ENCODE measurements at places on chromosomes 4 and X. TPM values are rescaled to one million over a fixed set of nuclear protein-coding genes. Genes with fewer than 3 reads are reported as not detected.

The DRP2 gene
- 0.13 TPM for total RNA-seq

The TBC1D19 gene
- total RNA-seq, result 43.6 TPM

The AFF2 gene
- 5.1 TPM for total RNA-seq

The SUPT20HL1 gene
- 0.22 TPM for total RNA-seq

The MAP7D2 gene
- 0.13 TPM for total RNA-seq

The PLXNB3 gene
- 5.0 TPM for total RNA-seq

The PDE6B gene
- total RNA-seq, result 0.43 TPM

The CT45A5 gene
- not detected for total RNA-seq

The CCSER1 gene
- total RNA-seq, result 0.11 TPM

The COL4A5 gene
- total RNA-seq, result 0.13 TPM

The FGF13 gene
- 0.52 TPM for total RNA-seq

The GAGE12J gene
- not detected for total RNA-seq

The ADH1C gene
- 0.26 TPM for total RNA-seq

The SPATA4 gene
- 0.13 TPM for total RNA-seq

The LPAR4 gene
- total RNA-seq, result 2.8 TPM

The MND1 gene
- 3.8 TPM for total RNA-seq

The SYN1 gene
- 0.11 TPM for total RNA-seq

The COL4A6 gene
- total RNA-seq, result not detected
